Spinal cord (tissue), 10 donors: ENCODE measurements at places on chromosomes 1 and 21. TPM values are rescaled to one million over a fixed set of nuclear protein-coding genes. Genes with fewer than 3 reads are reported as not detected.

GRCh38 chr21:44529011-44529421 lies 11.0 kb downstream of the KRTAP10-1 start:
- no peaks in the 10 kb centered on the region for H3K27me3 ChIP-seq
- no peak overlapping the region for H3K27ac ChIP-seq
- DNase-seq: no peak
- no peaks in the 10 kb centered on the region for H3K36me3 ChIP-seq
- H3K4me3 ChIP-seq: no peak overlapping the region

Gene CELA3B
- not detected for total RNA-seq

Gene LCE1E
- not detected for total RNA-seq

Gene PDE4B
- 57.7 TPM for total RNA-seq

GRCh38 chr1:195328102-195328501 lies 1280.1 kb downstream of the KCNT2 start:
- H3K36me3 ChIP-seq: no peaks in the 10 kb centered on the region
- H3K27me3 ChIP-seq: no peaks in the 10 kb centered on the region
- H3K4me3 ChIP-seq: no peak overlapping the region
- no peaks in the 10 kb centered on the region for H3K4me1 ChIP-seq

Gene FCRL5
- 0.20 TPM for total RNA-seq

- H3K27me3 ChIP-seq: no peaks in the 10 kb centered on the region
- no peak overlapping the region for H3K27ac ChIP-seq
- no peak overlapping the region for H3K4me3 ChIP-seq
- no peak for DNase-seq
- no peaks in the 10 kb centered on the region for H3K36me3 ChIP-seq
These were observed 299.2 kb upstream of the USP25 start for GRCh38 chr21:15430577-15430976.

- no peak overlapping the region for H3K27ac ChIP-seq
- H3K36me3 ChIP-seq: no peaks in the 10 kb centered on the region
- no peaks in the 10 kb centered on the region for H3K4me1 ChIP-seq
- no peak overlapping the region for H3K4me3 ChIP-seq
- no peaks in the 10 kb centered on the region for H3K27me3 ChIP-seq
These were observed 1409.0 kb downstream of the PLA2G4A start for GRCh38 chr1:188237573-188238348.

- DNase-seq: no peak
- H3K27me3 ChIP-seq: no peaks in the 10 kb centered on the region
- no peak overlapping the region for H3K4me3 ChIP-seq
- peaks cover 11% of the 10 kb centered on the region for H3K36me3 ChIP-seq
- H3K4me1 ChIP-seq: peaks cover 71% of the 10 kb centered on the region
- H3K27ac ChIP-seq: peak overlapping the region; percentile 30
These were observed 28.1 kb downstream of the AHDC1 start for GRCh38 chr1:27575840-27576331.

GRCh38 chr1:8027748-8028570 lies 1.9 kb upstream of the ERRFI1 start:
- no peak for DNase-seq
- H3K27ac ChIP-seq: peak overlapping the region; percentile 95
- no peaks in the 10 kb centered on the region for H3K36me3 ChIP-seq
- peaks cover 13% of the 10 kb centered on the region for H3K4me1 ChIP-seq
- no peaks in the 10 kb centered on the region for H3K27me3 ChIP-seq

- H3K27me3 ChIP-seq: no peaks in the 10 kb centered on the region
- no peak overlapping the region for H3K27ac ChIP-seq
- no peak for DNase-seq
- H3K4me1 ChIP-seq: peaks cover 13% of the 10 kb centered on the region
- H3K4me3 ChIP-seq: peak overlapping the region; percentile 64
These were observed 1.5 kb upstream of the NCAM2 start for GRCh38 chr21:20996421-20997310.

Gene ADAM30
- total RNA-seq: not detected

DNA sequence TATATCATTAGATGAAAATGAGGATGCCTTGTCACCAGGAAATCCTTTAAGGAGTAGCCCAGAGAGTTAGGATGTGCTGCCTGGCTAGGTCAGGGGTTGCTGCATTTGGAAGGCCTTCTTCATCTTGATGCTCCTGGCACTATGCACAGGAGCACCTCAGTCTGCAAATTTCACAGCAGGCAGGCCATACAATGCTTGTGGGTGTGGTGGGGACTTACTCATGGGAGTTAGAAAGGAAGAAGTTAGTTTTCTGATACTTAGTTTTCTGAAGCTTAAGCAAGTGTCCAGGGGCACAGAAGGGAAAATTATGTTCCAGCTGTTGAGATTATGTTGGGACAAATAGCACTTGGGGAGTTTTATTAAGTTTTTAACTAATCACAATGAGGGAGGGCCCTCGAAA lies 11.4 kb downstream of the HLX start:
- H3K4me3 ChIP-seq: no peak overlapping the region
- H3K4me1 ChIP-seq: peaks cover 44% of the 10 kb centered on the region
- no peak overlapping the region for H3K27ac ChIP-seq
- peaks cover 100% of the 10 kb centered on the region for H3K27me3 ChIP-seq
- H3K36me3 ChIP-seq: no peaks in the 10 kb centered on the region
- DNase-seq: no peak

DNA sequence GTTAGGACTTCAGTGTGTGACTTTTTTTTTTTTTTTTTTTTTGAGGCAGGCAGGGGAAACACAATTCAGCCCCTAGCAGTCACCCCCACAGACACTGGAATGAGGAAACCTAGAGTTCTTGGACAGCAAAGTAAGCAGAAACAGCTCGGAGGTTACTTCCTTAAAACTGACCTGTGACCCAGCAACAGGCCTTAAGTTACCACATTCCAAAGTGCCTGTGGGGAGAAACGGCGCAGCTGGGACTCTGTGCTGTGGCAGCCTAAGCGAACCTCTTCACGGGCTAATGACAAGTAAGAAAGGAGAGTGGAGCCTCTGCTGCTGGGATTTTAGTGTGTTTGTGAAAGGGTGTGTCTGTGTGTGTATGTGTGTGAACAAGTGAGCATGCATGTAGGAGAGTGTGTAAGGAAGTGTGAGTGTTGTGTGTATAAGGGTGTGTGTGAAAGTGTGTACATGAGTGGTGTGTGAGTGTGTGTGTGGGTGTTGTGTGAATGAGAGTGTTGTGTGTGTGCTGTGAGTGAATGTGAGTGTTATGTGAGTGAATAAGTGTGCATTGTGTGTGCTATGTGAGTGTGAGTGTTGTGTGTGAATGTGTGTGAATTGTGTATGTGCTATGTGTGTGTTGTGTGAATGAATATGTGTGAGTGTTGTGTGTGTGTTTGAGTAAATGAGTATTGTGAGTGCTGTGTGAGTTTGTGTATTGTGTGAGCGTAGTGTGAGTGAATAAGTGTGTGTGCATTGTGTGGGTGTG lies 180.8 kb downstream of the BRINP2 start:
- no peak overlapping the region for H3K4me3 ChIP-seq
- H3K27ac ChIP-seq: no peak overlapping the region
- no peak for DNase-seq
- no peaks in the 10 kb centered on the region for H3K36me3 ChIP-seq
- H3K4me1 ChIP-seq: no peaks in the 10 kb centered on the region

DNA sequence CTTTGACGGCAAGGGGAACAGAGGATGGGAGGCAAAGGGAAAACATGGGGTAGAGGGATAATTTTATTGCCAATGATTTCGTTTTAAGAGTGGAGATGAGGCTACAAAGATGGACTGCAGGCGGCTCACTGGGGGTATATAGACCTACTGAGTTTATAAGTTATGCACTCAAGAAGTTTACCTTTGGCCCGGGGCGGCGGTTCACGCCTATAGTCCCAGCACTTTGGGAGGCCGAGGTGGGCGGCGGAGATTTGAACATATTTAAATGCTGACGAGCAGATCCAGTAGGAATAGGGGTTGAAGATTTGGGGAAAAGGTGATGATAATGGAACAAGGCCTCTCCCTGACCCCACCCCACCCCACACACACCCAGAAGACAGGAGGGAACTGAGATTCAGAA lies 8.1 kb upstream of the SLAMF9 start:
- no peak overlapping the region for H3K4me3 ChIP-seq
- no peak overlapping the region for H3K27ac ChIP-seq
- H3K27me3 ChIP-seq: no peaks in the 10 kb centered on the region
- DNase-seq: no peak
- no peaks in the 10 kb centered on the region for H3K36me3 ChIP-seq

DNA sequence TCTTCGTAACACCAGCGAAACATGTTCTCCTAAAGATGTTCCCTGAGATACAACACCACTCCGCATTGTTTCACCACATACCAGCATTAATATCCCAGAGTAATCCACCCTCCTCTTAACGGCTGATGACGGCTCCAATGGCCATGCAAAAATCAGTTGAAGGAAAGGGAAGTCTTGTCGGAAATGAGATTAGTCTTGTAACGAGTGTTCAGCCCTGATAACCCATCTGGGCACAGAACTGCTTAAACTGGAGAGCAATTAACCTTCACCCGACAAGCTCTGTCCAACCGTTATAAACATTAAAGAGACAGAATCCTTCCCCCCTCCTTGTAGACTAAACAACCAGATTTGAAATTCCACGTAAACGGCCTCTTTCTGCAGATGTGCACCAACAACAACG lies 21.9 kb downstream of the ERG start:
- H3K27ac ChIP-seq: peak overlapping the region; percentile 40
- H3K36me3 ChIP-seq: no peaks in the 10 kb centered on the region
- peaks cover 8% of the 10 kb centered on the region for H3K4me1 ChIP-seq
- no peak overlapping the region for H3K4me3 ChIP-seq
- H3K27me3 ChIP-seq: no peaks in the 10 kb centered on the region

GRCh38 chr1:159938211-159938852 lies 7.1 kb downstream of the IGSF9 start:
- peaks cover 8% of the 10 kb centered on the region for H3K36me3 ChIP-seq
- H3K4me1 ChIP-seq: peaks cover 39% of the 10 kb centered on the region
- no peak overlapping the region for H3K4me3 ChIP-seq
- no peak for DNase-seq

- H3K27me3 ChIP-seq: no peaks in the 10 kb centered on the region
- DNase-seq: no peak
- H3K36me3 ChIP-seq: peaks cover 12% of the 10 kb centered on the region
- H3K27ac ChIP-seq: no peak overlapping the region
- no peak overlapping the region for H3K4me3 ChIP-seq
- peaks cover 23% of the 10 kb centered on the region for H3K4me1 ChIP-seq
These were observed 3.3 kb downstream of the ZBTB18 start for GRCh38 chr1:244054247-244054923.
